Cardiac muscle cell (in vitro differentiated cells and primary cell): ENCODE measurements at places on chromosomes 7 and 10. TPM values are rescaled to one million over a fixed set of nuclear protein-coding genes. Genes with fewer than 3 reads are reported as not detected.

DNA sequence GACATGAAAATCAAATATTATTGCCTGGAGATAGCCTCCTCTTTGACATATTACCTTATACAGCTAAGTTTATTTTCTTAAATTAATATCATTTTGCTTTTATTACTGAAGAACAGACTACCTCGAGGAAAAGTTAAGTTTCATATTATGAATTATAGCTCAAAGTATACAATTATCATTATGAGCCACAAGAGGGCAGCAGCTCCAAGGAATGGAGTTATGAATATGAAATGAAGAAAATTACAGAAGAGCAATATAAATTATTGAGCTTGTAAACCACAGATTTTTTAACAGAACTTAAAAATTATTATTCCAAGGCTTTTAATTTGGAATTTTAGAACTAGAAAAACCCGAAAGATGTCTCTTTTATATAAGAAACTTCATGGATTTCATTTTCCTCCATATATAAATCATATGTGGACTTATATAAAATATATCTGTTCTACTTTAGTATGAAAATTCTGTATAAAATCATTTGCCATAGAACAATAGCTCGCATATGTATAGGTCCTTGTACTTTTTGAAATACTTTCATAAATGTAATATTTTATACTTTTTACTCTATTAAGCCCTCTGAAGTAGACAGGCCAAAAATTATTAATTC, 40.1 kb downstream of the IQUB start:
- no peak overlapping the region for H3K4me3 ChIP-seq
- peak; percentile 38 for DNase-seq
- H3K4me1 ChIP-seq = peaks cover 5% of the 10 kb centered on the region
- no peaks in the 10 kb centered on the region for H3K27me3 ChIP-seq
- no peak overlapping the region for H3K27ac ChIP-seq
- no peaks in the 10 kb centered on the region for H3K36me3 ChIP-seq

DNA sequence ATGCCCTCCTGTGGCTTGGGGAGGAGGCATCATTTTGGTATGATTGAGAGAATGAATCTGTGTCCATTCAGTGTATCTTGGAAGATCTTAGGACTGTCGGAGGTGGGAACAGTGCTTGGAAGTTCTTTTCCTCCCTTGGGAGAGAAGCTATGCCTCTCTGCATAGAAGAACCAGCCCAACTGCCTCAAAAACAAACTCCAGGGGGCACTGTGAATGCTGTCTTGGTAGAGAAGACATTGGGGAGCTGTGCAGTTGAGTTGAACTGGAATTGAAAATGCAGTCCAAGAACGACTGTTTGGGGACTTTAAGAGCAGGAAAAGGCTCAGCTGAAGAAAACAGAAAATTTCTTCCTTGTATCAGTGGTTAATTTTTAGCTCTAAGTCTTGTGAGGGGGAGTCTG, 4.9 kb upstream of the GJD4 start:
- H3K4me1 ChIP-seq = no peaks in the 10 kb centered on the region
- no peaks in the 10 kb centered on the region for H3K27me3 ChIP-seq
- no peak overlapping the region for H3K4me3 ChIP-seq
- H3K27ac ChIP-seq = no peak overlapping the region
- H3K36me3 ChIP-seq = no peaks in the 10 kb centered on the region

DNA sequence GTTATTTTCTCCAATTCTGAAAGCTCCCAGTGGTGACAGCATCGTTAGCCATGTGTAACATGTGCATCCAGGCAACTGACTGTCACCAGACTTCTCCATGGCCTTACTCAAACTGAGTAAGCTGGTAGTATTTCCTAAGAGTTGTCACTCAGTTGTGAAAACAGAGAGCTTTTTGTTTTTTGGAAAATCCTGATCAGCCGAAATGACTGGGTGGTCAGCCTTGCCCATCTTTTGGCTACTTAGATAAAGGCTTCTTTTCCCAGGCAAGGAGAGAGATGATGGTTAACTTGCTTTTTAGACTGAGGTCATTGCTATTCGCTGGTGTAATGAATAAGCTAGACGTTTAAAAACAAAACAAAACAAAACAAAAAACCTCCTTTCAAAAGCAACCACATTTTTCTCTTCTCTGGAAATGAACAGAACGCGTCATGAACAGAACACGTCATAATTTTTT, 159.5 kb upstream of the KLF14 start:
- peak; percentile 43 for DNase-seq
- no peak overlapping the region for H3K4me3 ChIP-seq
- H3K27ac ChIP-seq = no peak overlapping the region
- H3K27me3 ChIP-seq = no peaks in the 10 kb centered on the region
- H3K36me3 ChIP-seq = no peaks in the 10 kb centered on the region
- no peaks in the 10 kb centered on the region for H3K4me1 ChIP-seq

Gene MAGI2
- 16.8 and 24.7 TPM in 2 replicates for total RNA-seq
